ENCODE measurements at places on chromosomes 1 and 21.

GRCh38 chr21:31530897-31531705 is 128.4 kb upstream of the SOD1 start:
- no peaks in the 10 kb centered on the region for H3K27me3 ChIP-seq
- DNase-seq: peak; percentile 33
- peak overlapping the region; percentile 45 for H3K27ac ChIP-seq
- no peaks in the 10 kb centered on the region for H3K36me3 ChIP-seq
- no peak overlapping the region for H3K4me3 ChIP-seq

- no peaks in the 10 kb centered on the region for H3K27me3 ChIP-seq
- H3K27ac ChIP-seq: no peak overlapping the region
- H3K4me1 ChIP-seq: peaks cover 23% of the 10 kb centered on the region
- no peak overlapping the region for H3K4me3 ChIP-seq
- peak; percentile 48 for DNase-seq
Measured at GRCh38 chr1:15177710-15178166, 24.2 kb downstream of the TMEM51 start.

DNA sequence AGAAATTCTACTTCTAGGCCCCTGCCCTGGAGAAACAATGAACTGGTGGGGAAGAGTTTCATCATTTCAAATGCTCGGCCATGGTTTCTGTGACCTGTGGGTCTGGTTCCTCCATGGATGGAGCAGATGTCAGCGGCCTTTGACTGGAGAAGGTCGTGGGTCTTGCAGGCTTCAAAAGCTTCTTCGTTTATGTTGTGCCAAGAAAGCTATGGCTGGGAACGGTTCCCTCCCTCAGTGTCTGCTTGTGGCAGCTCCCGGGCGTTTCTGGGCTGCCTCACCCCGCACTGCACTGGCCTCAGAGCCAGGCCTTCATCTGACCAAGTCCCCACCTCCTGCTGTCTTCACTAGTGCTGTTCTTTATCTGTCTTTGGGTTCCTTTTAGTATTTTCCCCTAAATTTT is 46.4 kb upstream of the POFUT2 start:
- DNase-seq: no peak
- no peaks in the 10 kb centered on the region for H3K36me3 ChIP-seq
- no peak overlapping the region for H3K27ac ChIP-seq
- H3K4me1 ChIP-seq: peaks cover 24% of the 10 kb centered on the region
- no peaks in the 10 kb centered on the region for H3K27me3 ChIP-seq
- no peak overlapping the region for H3K4me3 ChIP-seq

DNA sequence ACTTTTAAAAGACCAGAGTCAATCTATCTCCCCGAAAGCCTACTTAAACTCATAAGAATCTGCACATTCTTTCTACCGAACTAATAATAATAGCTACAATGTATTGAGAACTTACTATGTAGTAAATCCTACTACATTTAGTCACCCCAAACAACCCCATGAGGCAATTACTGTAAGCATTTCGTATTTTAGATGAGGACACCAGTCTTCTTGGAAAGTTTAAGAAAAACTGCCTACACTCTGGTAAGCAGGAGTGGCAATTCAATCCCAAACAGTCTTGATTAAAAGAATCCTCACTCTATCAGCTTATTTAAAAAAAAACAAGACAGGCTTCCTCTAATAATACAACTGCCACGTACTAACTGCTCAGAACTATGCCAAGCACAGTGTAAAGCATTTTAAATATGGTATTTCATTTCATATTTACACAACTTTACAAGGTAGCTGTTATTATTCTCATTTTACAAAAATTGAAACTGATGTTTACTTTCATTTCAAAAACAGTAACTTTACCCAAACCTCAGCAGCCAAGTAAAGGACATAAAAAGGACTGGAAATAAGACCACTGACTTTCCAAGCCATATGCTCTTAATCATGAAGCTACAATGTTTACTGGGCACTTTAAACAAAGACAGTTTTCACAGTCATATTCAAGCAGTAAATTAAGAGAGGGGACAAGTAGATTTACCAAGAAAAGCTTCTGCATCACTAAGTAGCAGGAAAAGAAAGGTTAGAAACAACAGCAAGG is 13.9 kb downstream of the ARID4B start:
- H3K27ac ChIP-seq: peak overlapping the region; percentile 75
- no peaks in the 10 kb centered on the region for H3K36me3 ChIP-seq
- peaks cover 20% of the 10 kb centered on the region for H3K4me1 ChIP-seq
- no peak overlapping the region for H3K4me3 ChIP-seq
- H3K27me3 ChIP-seq: no peaks in the 10 kb centered on the region

DNA sequence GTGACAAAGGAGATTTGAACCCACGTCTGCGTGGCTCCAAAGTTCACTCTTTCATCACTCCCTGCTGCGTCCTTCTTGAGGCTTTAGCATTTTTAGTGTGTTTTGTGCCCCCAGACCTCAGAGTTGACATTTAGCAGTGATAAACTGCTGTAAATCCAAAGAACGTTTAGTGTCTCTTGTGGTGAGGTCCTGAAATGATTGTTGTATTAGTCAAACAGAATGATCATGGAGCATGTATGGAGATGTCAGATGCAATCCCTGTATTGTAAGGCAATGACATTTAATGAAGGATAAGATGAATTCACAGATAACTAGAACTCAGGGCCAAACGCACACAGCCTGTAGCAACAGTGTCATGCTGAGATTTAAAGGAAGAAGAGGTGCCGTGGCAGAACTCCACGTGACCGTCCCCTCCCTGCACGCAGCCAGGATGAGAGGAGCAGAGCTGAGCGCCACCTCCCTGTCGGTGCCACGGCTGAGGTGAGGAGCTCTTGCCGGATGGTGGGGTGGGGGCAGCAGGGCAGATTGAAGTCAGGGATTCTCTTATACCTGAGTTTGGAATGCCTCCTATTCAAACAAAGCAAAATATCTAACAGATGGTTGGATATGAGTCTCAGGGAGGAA is 30.1 kb downstream of the NTPCR start:
- H3K4me3 ChIP-seq: no peak overlapping the region
- no peaks in the 10 kb centered on the region for H3K36me3 ChIP-seq
- DNase-seq: peak; percentile 28
- no peaks in the 10 kb centered on the region for H3K27me3 ChIP-seq

DNA sequence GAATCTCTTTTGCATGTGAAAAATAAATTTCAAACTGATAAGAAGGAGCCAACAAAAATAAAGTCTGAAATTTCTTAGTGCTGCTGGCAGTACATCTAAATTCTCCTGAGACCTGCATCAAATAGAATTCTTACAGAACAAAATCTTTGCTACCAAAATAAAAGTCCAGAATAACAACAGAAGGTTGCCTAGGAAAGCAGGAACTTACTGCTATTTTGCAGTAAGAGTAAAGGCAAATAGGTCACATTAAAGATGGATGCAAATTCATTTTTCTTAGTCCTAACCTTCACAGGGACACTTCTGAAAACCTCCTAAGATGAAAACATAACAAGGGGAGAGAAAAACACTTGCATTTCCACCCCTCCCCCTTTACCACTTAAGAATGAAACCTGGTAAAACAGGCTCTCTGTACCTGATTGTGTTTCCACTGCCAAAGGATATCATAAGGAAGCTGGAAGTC is 59.0 kb downstream of the RUSC1 start:
- peak; percentile 94 for DNase-seq
- peak overlapping the region; percentile 2 for H3K27ac ChIP-seq
- H3K4me3 ChIP-seq: no peak overlapping the region
- peaks cover 48% of the 10 kb centered on the region for H3K36me3 ChIP-seq

- no peak for DNase-seq
- H3K4me3 ChIP-seq: no peak overlapping the region
- no peaks in the 10 kb centered on the region for H3K27me3 ChIP-seq
- no peaks in the 10 kb centered on the region for H3K4me1 ChIP-seq
- H3K36me3 ChIP-seq: no peaks in the 10 kb centered on the region
- no peak overlapping the region for H3K27ac ChIP-seq
Measured at GRCh38 chr1:39533442-39533841, 42.0 kb downstream of the BMP8A start.

- H3K27me3 ChIP-seq: no peaks in the 10 kb centered on the region
- peak overlapping the region; percentile 68 for H3K4me3 ChIP-seq
- peaks cover 9% of the 10 kb centered on the region for H3K4me1 ChIP-seq
- no peaks in the 10 kb centered on the region for H3K36me3 ChIP-seq
- H3K27ac ChIP-seq: peak overlapping the region; percentile 98
- DNase-seq: peak; percentile 91
Measured at GRCh38 chr1:85576642-85577418, 3.7 kb upstream of the CCN1 start.

DNA sequence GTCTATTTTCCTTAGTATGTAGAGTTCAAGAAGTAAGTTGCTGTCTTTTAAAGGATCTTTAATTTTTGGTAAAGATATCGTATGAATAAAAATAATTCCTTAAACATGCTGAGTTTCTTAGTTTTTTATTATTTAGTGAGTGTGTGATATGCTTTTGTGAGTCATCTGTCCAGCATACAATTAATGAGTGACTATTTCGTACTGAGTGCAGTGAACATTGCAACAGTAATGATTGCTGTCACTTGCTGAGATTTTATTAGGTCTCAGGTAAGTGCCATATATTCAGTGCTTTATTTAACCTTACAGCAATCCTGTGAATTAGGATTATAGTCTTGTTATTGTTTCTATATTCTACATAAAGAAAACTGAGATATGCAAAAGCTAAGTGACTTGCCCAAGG is 22.6 kb downstream of the MIGA1 start:
- no peaks in the 10 kb centered on the region for H3K27me3 ChIP-seq
- DNase-seq: no peak
- peaks cover 13% of the 10 kb centered on the region for H3K36me3 ChIP-seq
- H3K4me3 ChIP-seq: no peak overlapping the region
- H3K4me1 ChIP-seq: no peaks in the 10 kb centered on the region

DNA sequence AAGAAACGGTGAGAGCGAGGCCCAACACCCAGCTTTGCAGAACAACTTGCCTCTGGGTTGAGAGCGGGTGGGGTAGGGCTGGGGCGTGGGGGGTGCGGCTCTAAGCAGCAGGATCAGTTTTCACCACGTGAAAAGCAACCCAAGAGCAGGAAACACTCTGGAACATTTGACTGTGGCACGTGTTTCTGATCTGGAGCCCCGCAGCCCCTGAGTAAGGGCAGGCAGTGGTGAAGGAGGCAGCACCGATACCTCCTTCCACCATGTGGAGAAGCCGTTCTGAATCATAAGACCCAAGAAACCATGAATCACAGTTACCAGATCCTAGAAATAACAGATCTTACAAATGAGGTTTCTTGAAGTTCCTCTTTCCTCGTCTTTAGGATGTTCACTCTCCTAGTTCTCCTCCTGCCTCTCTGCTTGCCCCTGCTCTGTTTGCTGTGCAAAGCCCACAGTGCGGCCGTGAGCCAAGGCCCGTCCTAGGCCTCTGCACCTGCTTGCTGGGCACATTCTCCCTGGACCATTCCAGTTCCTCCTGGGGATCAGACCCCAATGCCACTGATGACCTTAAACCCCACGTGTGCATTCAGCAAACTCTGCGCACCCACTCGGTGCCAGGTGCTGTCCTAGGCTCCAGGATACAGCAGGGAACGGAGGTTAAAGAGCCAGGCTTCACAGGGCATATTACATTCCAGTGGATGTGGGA is 31.9 kb downstream of the SLC1A7 start:
- H3K4me3 ChIP-seq: no peak overlapping the region
- H3K36me3 ChIP-seq: no peaks in the 10 kb centered on the region
- DNase-seq: no peak
- no peak overlapping the region for H3K27ac ChIP-seq
- peaks cover 17% of the 10 kb centered on the region for H3K27me3 ChIP-seq

DNA sequence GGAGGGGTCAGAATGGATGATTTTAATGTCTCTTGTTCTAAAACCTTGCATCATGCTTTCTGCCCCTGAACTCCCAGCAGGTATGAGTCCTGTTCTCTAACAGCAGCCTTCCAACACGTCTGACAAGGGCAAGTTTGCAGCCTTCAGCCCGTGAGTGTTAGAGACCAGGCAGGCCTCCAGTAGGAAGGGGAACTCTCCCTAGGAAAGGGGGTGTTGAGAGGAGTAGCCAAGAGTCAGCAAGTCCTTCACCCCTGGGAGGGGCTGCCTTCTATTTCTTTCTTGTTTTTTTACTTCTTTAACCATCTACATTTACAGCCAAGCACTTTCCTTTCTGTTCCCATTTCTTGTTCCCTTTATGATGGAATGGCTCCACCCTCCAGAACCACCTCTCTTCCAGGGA is 14.2 kb downstream of the BATF3 start:
- peaks cover 6% of the 10 kb centered on the region for H3K27me3 ChIP-seq
- no peaks in the 10 kb centered on the region for H3K36me3 ChIP-seq
- H3K4me1 ChIP-seq: no peaks in the 10 kb centered on the region
- no peak overlapping the region for H3K4me3 ChIP-seq
- DNase-seq: no peak

DNA sequence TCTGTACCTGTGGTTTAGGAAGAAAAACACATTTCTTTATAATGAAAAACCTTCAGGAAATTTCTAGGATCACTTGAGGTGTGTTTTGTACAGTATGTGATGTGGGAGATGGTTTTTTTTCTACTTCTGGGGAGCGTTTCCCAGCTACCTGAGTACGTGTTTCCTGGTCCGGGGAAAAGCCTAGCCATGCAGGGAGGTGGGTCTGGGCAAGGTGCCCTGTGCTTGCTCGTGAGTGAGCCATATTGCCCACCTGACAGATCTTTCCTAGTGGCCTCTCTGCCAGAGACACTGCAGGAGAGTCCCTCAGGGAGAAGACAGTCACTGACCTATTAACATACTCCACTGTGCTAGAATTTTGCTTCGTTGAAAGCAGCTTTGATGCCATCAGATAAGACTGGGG is 41.3 kb downstream of the TRPM2 start:
- H3K4me1 ChIP-seq: peaks cover 3% of the 10 kb centered on the region
- H3K4me3 ChIP-seq: no peak overlapping the region
- H3K36me3 ChIP-seq: no peaks in the 10 kb centered on the region
- no peaks in the 10 kb centered on the region for H3K27me3 ChIP-seq
- H3K27ac ChIP-seq: no peak overlapping the region

DNA sequence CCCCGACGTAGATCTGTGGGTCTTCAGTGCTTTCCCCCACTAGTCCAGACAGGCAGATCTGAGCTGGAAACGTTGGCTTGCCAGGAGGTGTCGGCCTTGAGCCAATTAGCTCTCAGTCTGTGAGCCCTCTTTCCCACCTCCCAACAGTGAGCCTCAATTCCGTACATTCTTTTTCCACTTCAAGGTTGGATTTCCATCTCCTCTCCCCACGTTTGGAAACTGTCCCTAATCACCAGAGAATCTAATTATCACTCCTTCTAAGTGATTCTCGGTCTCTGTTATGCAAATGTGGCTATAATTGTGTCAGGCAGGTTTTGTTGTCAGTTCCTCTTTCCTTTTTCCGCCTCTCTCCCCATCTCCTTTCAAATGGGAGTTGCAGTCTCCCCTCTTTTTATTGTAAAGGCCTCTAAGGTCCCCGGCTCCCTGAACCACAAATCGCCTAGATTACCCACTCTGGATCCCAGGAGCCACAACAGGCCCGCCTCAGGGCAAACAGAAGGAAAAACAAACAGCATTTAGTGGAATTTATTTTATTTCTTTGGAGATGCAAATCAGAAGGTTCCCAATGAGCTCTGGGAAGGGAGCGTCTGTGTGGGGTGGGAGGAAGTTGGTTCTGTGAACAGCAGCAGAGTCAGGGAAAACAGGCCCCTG is 29.4 kb upstream of the LRRN2 start:
- H3K4me3 ChIP-seq: no peak overlapping the region
- peaks cover 8% of the 10 kb centered on the region for H3K4me1 ChIP-seq
- peaks cover 8% of the 10 kb centered on the region for H3K27me3 ChIP-seq
- H3K27ac ChIP-seq: no peak overlapping the region
- H3K36me3 ChIP-seq: no peaks in the 10 kb centered on the region

- H3K4me1 ChIP-seq: no peaks in the 10 kb centered on the region
- no peak for DNase-seq
- peaks cover 32% of the 10 kb centered on the region for H3K27me3 ChIP-seq
- no peak overlapping the region for H3K4me3 ChIP-seq
Measured at GRCh38 chr1:36128126-36128904, 3.3 kb upstream of the COL8A2 start.

Data from cardiac muscle cell (in vitro differentiated cells and primary cell).